ENCODE measurements at places on chromosomes 4 and X. TPM values are rescaled to one million over a fixed set of nuclear protein-coding genes. Genes with fewer than 3 reads are reported as not detected.

Gene PPP3CA
- 65.6 TPM for total RNA-seq

Gene NHSL2
- total RNA-seq, result 0.28 TPM

Gene RBM3
- total RNA-seq, result 295 TPM

Gene CYP2U1
- total RNA-seq, result 11.2 TPM

Gene RNF4
- 38.3 TPM for total RNA-seq

Gene DDIT4L
- 5.9 TPM for total RNA-seq

Gene CXorf38
- total RNA-seq, result 5.8 TPM

Gene CTBP1
- 202 TPM for total RNA-seq

Data from smooth muscle cell of bladder (primary cell).